Small intestine (tissue), 16 donors: ENCODE measurements at places on chromosomes 3 and 15.

DNA sequence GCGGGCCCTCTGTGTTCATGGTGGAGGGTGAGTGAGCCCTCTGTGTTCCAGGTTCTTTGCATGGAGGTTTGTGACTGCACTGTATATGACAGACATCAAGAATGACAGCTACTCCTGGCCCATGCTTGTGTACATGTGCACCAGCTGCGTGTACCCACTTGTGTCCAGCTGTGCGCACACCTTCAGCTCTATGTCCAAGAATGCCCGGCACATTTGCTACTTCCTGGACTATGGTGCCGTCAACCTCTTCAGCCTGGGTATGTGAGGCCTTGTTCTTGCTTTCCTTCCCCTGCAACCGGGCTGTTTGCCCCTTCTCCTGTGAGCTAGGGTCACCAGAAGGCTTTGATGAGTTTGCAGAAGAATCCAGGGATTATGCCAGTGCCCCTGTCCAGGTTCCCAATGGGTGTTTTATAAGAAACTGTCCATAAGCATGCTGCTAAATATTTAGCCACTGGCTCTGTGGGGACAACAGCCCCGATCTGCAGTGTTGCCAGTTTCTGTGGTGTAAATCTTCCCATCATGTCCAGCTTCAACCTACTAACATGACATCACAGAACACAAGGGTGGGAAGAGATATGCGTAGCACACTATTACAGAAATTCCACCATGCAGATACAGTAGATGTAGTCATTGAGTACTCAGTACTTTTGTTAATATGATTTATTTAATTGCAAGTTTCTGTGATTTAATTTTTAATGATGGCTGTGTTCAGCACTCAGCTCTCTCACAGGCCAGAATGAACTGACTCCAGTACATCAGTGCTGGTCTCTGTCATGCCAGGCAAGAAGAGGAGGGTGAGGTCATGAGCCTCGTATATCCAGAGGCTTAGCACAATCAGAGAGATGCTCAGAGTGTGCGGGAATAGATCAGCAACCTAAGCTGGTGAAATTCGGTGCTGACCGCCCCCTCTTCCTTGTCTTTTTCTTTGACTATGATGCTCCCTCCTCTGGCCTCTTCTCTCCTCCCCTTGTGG lies 29.2 kb upstream of the KIF23 start:
- no peak for DNase-seq

DNA sequence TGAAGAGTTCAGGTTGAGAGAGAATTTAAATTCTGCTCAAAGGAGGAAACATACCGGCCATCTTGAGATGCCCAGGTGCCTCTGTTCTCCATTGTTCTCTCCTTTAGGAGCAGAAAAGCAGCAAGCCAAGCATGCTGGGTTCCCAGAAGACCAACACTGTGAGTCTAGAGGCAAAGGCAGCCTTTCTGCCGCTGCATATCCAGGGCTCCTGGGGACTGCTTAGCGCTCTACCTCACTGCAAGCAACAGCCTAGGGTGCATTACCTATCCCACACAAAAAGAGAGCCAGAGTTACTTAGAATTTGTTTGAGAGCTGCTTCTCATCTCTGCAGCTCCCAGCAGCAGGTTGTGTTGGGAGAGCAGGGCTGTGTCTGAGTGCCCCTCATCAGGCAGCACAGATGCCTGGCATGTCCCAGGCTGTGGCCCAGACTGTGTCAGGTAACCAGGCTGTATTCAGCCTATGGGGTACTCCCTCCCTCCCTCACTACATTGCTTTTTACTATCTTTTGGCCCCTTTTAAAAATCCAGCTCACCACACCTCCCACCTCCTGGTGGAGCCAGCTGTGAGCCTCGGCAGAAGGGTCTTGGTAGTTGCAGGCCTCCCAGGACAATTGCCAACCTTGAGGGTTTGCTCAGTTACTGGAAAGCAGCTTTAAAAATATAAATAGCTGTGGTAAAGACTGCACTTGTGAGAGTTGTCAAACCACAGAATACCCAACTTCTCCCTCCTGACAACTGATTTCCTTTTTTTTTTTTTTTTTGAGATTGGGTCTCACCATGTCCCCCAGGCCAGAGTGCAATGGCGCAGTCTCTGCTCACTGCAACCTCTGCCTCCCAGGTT lies 30.2 kb downstream of the BCL2L10 start:
- DNase-seq, result no peak

GRCh38 chr3:54550221-54550977 lies 377.5 kb downstream of the LRTM1 start:
- DNase-seq, result no peak

DNA sequence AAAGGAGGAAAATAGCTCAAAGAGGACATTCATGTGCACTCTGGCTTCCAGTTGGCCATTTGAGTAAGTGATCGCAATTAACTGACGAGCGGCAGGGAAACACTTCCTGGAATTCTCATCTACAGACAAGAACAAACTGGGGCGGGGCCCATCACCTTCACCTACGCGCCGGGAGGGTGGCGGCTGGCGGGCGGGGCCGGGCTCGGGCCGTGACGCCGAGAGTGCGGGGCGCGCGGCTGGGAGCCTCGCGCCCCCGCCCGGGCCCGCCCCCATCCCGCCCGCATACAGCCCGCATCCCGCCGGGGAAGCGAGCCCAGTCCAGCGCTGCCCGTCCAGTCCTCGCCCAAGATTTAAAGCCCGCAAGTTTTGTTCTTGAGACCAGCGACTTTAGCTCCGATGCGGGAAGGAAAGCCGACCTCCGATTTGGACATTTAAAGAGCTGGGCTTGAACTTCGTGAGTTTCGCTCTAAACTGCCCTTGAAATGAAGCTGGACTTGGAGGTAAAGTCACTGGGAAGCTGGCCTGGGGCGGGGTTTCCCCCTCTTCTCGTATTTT lies at the start of gene B3GNT5:
TSS of gene B3GNT5 (plus strand) at position 281 of the 555 bp plus-strand sequence. CDS start 16,546 bp downstream, outside the sequence.
- peak; percentile 97 for DNase-seq

GRCh38 chr3:146139586-146140110 lies 21.3 kb downstream of the PLOD2 start:
- DNase-seq, result no peak
